ENCODE measurements at places on chromosomes 3 and 15.

- DNase-seq: no peak
These were observed 376.4 kb downstream of the CTNNB1 start for GRCh38 chr3:41575724-41576123.

- peak; percentile 63 for DNase-seq
These were observed 19.1 kb downstream of the TTC21A start for GRCh38 chr3:39126532-39127071.

DNA sequence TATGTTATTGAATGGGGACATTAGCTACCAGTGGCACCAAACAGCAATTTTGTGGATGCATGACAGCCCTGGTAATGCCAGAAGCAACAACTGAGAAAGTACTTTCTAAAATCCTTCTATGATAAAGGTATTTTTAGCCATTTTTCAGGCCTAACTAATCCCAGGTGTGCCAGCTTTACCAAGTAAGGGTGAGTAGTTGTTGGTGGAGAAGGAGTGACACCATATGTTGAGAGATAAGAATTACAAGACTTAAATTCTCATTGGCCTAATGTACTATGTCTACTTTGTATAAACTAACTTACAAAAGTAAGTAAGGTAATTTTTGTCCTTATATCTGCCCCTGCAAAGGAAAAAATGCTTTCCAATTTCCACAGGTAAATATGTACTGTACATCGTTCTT lies 4.1 kb upstream of the COX17 start:
- peak; percentile 58 for DNase-seq

- no peak for DNase-seq
These were observed 757.8 kb downstream of the AGBL1 start for GRCh38 chr15:86837294-86838061.

DNA sequence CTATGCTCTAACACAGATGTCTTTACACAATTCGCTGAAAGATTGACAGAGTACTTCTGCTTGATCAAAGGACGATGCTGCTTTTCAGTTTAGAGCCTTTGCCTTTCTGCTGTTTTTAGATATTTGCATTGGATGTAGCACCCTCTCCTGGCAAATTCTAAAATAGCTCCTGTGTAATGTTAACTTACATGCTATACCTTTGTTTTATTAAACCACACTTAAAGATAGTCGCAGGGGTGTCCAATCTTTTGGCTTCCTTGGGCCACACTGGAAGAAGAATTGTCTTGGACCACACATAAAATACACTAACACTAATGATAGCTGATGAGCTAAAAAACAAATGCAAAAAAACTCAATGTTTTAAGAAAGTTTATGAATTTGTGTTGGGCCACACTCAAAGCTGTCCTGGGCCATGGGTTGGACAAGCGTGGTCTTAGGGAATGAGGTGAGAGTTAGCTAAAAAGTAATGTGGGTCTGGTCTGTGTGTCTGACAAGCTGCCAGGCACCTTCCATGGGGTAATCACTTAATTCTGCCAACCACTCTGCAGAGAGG lies 62.9 kb downstream of the ATG7 start:
- peak; percentile 78 for DNase-seq

GRCh38 chr3:169245631-169246030 lies 417.9 kb downstream of the MECOM start:
- no peak for DNase-seq

GRCh38 chr15:66047321-66048024 lies 178.2 kb downstream of the RAB11A start:
- DNase-seq: no peak

DNA sequence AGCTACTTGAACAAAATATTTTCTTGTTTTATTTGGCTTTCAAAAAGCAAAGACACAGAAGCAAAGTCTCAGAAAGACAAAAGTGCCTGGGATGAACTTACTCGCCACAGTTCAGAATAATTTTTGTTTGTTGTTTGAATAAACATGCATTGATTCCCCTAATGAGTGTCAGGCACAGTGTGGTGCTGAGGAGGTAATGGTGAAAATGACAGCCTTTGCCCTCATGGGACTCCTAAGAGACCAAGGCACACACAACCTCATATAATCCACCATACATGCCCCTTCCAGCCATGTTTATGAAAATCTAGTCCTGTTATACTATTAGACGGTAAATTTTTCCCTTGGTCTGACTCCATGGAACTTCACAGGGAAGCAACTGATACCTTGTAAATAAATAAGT lies 2.5 kb downstream of the GOLIM4 start:
- DNase-seq: peak; percentile 17

DNA sequence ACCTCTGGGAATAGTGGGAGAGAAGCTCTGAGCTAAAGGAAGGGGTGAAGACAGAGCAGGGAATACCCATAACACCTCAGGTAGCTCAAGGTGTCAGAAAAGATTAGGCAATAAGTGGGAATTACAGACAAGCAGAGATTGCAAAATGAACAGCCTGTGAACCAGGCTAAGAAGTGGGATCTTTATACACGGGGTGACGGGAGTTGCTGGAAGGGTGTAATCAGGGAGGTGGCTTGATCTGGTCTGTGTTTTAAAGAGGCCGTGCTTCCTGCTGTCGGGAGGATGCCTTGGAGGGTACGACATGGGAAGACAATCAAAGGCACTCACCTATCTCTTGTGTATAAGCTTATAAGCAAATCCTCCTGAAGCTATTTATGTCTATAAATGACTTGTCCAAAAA lies 216.3 kb downstream of the CLSTN2 start:
- DNase-seq: no peak

GRCh38 chr3:49940667-49941249 lies 808 bp downstream of the RBM6 start:
- DNase-seq: no peak

GRCh38 chr3:180097626-180098025 lies 60.9 kb upstream of the PEX5L start:
- DNase-seq: no peak

GRCh38 chr3:12135029-12135657 lies 23.6 kb downstream of the TIMP4 start:
- DNase-seq: peak; percentile 66

GRCh38 chr3:131454501-131454900 lies 48.3 kb downstream of the MRPL3 start:
- peak; percentile 39 for DNase-seq

DNA sequence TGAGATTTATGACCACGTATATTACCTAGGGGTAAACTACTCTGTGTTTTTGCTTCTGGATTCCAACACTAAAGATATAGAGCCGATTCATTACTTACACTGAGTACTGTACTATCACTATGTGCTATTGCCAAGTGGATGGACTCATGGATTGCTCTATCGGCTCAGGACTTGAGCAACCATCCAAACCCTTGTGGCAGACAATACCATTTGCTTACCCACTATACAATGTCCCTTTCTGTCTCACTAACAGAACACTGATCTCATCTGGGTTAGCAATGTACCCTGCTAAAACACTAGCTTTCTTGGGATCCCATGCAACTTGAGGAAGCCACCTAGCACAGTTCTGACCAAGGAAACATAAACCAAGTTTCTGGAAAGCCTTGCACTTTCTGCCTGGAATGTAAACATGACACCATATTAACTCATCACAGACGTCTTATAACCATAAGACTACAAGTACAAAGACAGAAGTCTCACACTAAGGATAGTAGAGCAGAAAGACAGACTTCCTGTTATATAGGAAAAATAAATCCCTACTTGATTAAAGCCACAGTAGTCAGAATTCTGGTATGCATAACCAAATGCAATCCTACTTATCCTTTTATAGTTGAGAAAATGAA lies 38.6 kb downstream of the HACD2 start:
- DNase-seq: peak; percentile 89

DNA sequence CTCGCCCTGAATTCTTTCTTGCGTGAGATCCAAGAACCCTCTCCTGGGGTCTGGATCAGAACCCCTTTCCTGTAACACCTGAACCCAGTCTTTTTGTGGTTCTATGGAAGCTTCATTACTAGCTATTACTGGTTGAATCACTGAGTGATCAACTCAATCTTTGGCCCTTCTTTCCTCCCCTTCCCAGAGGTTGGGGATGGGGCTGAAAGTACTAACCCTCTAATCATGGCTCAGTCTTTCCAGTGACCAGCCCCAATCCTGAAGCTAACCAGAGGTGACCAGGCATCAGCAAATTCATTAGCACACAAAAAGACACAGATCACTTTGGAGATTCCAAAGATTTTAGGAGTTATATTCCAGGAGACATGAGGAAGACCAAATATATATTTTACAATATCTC lies 39.5 kb downstream of the HERC1 start:
- DNase-seq: no peak

GRCh38 chr15:26260517-26261133 lies 397.5 kb upstream of the ATP10A start:
- DNase-seq: peak; percentile 40

DNA sequence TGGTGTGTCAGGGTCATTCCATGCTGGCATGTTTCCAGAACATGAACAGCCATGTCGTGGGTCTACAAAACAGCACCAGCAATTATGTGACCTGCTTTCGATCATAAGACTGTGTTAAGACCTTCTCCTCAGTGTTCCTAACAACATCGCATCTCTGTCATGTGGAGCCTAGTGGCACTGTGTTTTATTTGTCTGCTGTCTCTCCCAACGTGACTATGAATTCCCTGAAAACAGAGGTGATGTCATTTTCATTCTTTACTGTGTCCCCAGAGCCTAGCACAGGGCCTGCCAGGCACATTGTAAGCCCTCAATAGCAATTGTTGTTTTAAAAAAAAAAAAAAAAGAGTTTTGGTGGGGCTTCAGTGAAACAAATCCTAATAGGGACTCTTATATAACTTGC lies 94.2 kb upstream of the IL12A start:
- no peak for DNase-seq

GRCh38 chr3:53346514-53346913 lies 829 bp downstream of the DCP1A start:
- DNase-seq: peak; percentile 34

DNA sequence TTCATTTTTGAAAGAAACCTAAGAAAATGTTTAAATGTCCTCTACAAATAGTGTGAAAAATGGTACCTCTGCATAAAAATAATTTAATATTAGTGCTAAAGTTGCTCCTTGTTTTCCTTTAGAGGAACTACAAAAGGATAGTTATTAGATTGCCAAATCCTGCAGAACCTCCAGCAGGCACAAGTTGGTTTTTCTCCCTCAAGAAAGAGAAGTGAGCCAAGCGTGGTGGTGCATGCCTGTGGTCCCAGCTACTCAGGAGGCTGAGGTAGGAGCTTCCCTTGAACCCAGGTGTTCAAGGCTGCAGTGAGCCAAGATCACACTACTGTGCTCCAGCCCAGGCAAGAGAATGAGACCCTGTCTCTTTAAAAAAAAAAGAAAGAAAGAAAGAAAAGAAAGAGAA lies 85.1 kb upstream of the TSEN2 start:
- DNase-seq: no peak

DNA sequence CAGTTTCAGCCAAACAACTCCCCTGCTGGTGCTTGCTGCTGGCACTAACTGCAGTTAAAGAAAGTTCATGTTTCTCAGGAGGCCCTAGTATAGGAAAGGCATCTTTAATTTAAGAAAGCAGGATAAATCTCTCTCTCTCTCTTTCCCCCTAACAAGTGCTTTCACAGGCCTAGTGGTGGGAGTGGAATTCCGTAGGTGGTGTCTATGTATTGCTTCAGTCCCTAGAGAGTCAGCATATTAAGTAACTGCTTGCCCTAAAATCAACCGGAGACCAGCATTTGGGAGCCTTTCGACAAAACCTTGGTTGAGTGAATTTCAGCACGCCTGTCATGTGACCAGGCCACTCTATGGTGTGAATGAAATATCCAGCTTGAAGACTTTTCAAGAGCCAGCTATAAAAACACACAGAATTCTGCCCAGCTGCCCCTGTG lies 169.2 kb upstream of the TGFBR2 start:
- peak; percentile 30 for DNase-seq

DNA sequence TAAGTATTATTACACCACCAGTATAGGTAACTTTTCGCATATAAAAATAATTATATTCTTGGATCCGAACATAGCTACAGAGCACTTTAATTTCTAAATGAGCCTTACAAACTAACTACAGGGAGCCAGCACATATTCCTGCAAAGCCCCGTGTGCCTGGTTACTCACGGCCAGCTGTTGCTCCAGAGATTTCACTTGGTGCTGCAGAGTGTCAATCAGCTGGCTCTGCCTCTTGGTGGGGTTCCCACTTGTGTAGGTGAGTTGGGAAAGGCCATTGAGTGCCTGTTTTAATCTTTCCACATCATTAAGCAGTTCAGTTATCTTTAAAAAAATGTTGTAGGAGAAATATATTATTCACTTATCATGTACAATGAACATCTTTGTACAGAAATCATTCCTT lies 98.9 kb downstream of the UACA start:
- no peak for DNase-seq

GRCh38 chr15:94487635-94488034 lies 256.3 kb downstream of the MCTP2 start:
- DNase-seq: no peak

GRCh38 chr3:101950510-101950909 lies 101.2 kb downstream of the NFKBIZ start:
- DNase-seq: peak; percentile 97

DNA sequence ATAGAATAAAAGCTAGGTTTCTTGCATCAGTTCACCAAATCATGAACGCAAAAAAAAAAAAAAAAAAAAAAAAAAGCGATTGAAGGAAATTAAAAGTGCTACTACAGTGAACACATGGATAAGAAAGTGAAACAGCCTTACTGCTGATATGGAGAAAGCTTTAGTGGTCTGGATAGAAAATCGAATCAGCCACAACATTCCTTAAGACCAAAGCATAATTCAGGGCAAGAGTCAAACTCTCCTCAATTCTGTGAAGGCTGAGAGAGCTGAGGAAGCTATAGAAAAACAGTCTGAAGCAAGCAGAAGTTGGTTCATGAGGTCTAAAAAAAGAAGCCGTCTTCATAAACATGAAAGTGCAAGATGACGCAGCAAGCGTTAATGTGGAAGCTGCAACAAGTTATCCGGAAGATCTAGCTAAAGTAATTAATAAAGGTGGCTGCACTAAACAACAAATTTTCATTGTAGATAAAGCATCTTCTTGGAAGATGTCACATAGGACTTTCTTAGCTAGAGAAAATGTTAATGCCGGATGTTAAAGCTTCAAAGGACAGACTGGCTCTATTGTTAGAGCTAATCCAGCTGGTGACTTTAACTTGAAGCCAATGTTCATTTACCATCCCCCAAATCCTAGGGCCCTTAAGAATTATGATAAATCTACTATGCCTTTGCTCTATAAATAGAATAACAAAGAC lies 19.2 kb downstream of the P3H2 start:
- peak; percentile 70 for DNase-seq

- DNase-seq: no peak
These were observed 15.3 kb downstream of the HESX1 start for GRCh38 chr3:57184526-57184925.

DNA sequence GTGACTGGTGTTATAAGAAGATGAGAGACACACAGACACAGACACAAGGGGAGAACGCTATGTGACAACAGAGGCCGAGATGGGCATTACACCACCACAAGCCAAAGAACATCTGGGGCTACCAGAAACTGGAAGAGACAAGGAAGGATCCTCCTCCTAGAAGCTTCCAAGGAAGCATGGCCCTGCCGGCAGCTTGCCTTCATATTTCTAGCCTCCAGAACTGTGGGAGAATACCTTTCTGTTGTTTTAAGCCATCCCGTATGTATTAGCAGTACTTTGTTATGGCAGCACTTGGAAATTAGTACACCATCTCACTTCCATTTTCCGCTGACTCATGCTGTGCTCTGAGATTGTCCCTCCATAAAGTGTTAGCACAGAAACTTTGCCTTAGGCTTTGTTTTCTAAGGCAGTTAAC lies 38.7 kb upstream of the CA12 start:
- DNase-seq: peak; percentile 64

- DNase-seq: no peak
These were observed 12.4 kb downstream of the PLA2G4F start for GRCh38 chr15:42143866-42144625.

- peak; percentile 34 for DNase-seq
These were observed 220.3 kb downstream of the ATP8B4 start for GRCh38 chr15:49898575-49899283.

All from EH (cell line).